Colonic mucosa (tissue), 4 donors: ENCODE measurements at places on chromosomes 13 and 19. TPM values are rescaled to one million over a fixed set of nuclear protein-coding genes. Genes with fewer than 3 reads are reported as not detected.

Gene CYP2A7
- 0.37 TPM for total RNA-seq

Gene RASAL3
- 2.5 TPM for total RNA-seq

Gene ADAT3
- 24.7 TPM for total RNA-seq

Gene LILRB1
- 2.1 TPM for total RNA-seq

Gene CD22
- total RNA-seq, result 1.6 TPM
